Stimulated activated CD4-positive, alpha-beta T cell treated with anti-CD3 and anti-CD28 coated beads, Interleukin-4, amount 100 ng/mL, for 4 hours (primary cell): ENCODE measurements at places on chromosomes 1 and 21.

GRCh38 chr1:69404486-69404885, 163.2 kb upstream of the LRRC7 start:
- no peak for DNase-seq

GRCh38 chr1:84743896-84744295, 53.6 kb upstream of the SSX2IP start:
- DNase-seq: no peak

DNA sequence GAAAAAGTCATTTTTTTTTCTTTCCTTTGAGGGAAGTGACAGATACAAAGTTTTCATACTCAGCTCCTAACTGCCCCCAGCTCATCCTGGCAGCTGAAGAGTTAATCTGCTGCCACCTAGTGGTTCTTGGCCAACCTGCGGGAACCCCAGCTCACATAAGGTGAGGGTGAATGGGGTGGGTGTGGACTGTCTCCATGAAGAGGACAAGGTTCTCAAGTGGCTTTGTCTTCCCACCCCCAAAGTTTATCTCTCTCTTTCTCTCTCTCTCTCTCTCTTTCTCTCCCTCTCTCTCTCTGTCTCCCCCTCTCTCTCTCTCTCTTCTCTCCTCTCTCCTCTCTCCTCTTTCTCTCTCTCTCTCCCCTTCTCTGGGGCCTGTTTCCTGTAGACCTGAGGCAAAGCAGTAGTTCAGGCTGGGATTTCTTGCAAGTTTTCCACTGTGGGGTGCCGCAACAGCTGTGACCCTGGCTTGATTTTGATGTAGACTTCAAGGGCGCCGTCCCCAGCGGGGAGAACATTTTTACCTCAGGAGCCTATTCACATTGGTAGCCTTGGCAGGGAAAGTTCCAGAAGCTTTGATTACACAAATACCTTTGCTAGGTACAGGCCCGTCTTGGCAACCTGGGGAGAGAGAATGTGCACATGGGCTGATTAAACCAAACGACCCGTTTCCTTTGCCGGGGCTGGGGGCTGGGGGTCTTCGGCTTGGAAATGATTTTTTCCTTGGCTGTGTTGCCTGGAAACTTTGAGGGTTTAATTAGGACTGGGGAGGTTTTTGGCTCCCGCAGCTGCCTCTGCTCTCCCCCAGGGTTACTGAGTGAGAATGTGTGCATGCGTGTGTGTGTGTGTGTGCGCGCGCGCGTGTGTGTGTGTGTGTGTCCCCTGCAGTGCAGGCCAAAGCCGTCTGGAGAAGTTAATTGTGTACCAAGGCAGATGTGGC, 135.9 kb downstream of the TM2D1 start:
- DNase-seq: peak; percentile 46

DNA sequence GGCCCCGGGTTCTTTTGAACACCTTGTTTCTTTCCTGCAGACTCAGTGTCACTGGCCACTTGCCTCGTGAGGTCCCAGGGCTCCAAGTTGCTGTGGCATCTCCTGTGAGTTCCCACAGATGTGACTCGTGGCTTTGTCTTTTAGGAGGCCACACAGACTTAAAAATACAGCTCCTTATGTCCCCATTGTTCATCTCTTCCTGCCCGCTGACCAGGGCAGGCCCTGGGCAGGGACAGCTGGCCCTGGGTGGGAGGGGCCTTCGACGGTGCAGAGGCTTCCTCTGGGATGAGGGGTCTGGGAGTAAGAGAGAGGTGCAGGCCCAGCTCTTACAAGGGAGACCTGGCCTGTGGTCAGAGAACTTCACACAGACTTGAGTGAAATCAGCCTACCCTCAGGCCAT, 15.6 kb downstream of the LDLRAP1 start:
- DNase-seq: no peak

DNA sequence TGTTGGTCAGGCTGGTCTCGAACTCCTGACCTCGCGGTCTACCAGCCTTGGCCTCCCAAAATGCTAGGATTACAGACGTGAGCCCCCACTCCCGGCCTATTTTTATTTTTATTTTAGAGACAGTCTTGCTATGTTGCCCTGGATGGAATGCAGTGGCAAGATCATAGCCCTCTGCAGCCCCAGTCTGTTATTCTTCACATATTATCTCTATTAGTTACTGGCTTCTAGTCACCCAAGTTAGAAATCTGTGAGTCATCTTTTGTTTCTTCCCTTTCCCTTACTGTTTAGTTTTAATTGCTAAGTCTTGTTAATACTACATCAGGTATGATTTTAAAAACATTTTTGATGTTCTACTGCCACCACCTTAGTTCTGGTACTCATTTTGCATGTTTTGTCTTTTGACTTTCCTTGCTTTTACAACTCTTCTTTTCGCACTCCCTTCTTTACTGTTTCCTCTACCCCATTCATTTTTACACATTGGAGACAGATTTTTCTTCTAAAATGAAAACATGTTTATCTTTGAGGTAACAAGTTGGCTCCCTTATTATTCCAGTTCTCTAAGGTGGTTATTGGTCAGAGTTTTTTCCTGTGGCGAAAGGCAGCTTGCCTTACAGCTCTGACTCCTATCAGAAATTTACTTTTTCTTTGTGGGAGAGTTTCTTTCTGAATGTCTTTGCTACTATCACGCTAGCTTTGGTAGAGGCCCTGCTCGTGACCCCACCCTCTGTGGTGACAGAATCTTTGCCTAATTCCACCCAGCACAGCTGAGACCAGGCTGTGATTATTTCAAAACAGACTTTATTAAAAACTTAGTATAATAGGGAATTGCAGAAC, 19.5 kb downstream of the ZMYM4 start:
- DNase-seq: no peak

- DNase-seq: no peak
Observed at GRCh38 chr1:223774134-223774814, 61.9 kb downstream of the CAPN2 start.

DNA sequence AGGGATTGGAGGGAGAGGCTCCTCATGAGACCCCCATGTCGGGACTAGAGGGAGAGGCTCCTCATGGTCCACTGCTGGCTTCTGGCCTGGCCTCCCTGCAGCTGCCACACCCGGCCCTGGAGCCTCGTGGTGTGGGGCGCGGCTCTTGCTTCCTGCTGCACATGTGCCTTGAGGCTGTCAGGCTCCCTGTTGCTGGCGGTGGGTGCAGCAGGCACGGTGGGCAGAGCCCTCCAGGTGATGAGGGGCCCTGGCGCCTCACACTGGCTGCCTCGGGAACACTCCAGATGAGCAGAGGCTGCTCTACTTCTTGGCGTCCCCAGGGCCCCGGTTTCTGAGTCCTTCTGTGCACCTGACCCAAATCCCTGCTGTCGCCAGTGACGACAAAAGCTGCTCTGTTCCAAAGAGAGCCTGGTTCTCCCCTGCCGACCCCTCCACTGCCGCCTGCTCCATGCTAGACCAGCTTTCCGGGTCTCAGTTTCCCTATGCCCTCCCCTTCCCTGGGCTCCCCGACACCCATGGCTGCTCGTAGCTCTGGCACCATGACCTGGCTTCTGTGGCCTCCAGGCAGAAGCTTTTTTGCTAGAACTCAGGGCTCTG, 9.7 kb upstream of the ATAD3B start:
- DNase-seq: no peak

DNA sequence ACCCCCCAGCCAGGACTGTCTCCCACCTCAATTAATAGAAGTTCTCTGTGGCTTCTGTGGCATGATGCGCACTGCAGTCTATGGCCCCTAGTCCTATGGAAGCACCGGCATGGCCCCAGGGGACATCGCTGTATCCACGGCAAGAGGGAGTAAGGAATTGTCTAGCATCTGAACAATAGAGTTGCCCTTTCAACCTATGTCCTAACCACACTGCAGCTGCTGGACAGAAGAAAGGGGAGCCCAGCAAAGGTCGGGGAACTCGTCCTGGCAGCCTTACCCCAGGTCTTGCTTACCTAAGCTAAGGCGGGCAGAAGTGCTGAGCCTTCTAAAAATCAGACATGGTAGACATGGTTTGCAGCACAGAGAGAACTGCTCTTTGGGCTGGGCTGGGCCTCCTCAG, 103.3 kb upstream of the EDN2 start:
- no peak for DNase-seq

- peak; percentile 60 for DNase-seq
Observed at GRCh38 chr1:110554871-110555801, 36.2 kb upstream of the KCNA10 start.

- DNase-seq: no peak
Observed at GRCh38 chr1:154910851-154911250, 25.7 kb downstream of the PMVK start.

DNA sequence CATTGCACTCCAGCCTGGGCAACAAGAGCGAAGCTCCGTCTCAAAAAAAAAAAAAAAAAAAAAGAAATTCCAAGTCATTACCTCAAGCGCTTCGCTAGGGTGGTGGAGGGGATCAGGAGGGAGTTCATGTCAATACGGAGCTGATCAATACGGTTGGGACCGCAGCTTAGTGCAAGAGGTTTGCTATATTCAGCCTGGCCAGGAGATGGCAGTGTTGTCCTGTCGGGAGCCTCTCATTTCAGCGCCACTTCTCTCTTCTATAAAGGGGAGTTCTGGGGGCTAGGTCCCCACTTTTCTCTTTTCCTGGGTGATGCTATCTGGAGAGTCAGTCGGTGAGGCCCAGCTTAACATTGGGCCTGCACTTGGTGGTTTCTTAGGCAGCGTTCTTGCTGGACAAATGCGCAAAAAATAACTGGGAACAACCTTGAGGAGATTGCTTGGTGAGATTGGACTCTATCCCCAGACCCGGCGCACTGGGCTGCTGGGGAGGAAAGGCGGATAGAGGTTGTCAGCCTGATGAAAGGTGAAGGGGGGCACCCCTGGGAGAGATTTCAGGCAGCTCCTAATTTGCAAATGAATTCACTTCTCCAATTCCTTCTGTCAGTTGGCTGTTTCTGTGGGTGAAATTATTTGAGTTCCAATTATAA, 40.4 kb downstream of the KIAA0040 start:
- peak; percentile 71 for DNase-seq

GRCh38 chr21:27505516-27505915, 538.6 kb upstream of the ADAMTS5 start:
- DNase-seq: no peak

DNA sequence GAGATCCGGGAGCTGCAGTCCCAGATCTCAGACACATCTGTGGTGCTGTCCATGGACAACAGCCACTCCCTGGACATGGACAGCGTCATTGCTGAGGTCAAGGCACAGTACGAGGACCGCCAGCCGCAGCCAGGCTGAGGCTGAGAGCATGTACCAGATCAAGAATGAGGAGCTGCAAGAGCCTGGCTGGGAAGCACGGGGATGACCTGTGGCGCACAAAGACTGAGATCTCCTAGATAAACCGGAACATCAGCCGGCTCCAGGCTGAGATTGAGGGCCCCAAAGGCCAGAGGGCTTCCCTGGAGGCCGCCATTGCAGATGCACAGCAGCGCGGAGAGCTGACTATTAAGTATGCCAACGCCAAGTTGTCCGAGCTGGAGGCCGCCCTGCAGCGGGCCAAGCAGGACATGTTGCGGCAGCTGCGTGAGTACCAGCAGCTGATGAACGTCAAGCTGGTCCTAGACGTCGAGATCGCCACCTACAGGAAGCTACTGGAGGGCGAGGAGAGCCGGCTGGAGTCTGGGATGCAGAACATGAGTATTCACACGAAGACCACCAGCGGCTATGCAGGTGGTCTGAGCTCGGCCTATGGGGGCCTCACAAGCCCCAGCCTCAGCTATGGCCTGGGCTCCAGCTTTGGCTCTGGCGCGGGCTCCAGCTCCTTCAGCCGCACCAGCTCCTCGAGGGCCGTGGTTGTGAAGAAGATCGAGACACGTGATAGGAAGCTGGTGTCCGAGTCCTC, 25.5 kb downstream of the ETV3L start:
- peak; percentile 19 for DNase-seq

GRCh38 chr1:204880906-204881305, 10.2 kb downstream of the NFASC start:
- no peak for DNase-seq

- no peak for DNase-seq
Observed at GRCh38 chr1:61079898-61080336, 2.4 kb upstream of the NFIA start.

DNA sequence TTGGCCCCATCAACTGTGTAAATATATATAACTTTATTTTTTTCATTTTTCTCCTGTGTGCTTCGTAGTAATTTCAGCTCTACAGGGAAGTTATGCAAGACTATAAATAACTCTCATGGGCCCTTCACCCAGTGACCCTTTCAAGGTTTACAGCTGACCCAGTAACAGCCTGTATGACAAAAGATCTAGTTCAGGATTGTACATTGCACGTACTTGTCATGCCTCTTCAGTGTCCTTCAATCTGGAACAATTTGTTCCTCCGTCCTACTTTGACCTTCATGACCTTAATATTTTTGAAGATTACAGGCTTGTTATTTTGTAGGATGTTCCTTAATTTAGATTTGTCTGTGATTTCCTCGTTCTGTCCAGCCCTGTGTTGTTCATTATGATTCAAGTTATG, 40.5 kb downstream of the BRINP2 start:
- DNase-seq: no peak

DNA sequence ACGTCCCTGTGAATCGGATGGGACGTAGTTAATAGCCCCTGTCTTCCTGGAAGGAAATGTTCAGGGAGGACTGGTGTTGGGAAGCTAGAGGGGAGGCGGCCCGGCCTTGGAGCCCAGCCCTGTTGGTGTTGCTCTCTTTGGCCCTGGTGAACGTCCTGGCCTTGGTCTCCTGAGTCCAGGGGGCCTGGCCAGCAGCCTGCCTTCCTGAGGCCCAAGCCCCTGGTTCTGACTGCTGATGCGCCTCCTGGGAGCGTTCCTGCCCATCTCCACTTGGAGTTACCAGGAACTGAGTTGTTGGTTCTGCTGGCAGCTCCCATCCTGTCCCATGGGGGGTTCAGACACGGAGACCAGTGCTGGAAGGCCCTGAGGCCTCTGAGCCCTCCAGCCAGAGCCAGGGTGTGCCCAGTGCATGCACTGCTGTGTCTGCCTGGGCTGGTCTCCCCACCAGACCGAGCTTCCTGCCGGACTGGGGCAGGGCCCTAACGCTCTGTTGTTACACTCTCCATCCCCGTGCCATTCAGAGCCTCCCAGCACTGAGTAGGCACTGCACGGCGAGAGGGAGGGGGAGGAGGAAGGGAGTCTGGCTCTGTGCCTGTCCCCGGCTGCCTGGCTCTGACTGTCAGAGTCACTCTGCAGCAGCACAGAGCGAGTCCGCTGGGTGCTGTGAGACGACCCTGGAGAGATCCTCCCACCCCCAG, 382.5 kb upstream of the VAMP3 start:
- no peak for DNase-seq

DNA sequence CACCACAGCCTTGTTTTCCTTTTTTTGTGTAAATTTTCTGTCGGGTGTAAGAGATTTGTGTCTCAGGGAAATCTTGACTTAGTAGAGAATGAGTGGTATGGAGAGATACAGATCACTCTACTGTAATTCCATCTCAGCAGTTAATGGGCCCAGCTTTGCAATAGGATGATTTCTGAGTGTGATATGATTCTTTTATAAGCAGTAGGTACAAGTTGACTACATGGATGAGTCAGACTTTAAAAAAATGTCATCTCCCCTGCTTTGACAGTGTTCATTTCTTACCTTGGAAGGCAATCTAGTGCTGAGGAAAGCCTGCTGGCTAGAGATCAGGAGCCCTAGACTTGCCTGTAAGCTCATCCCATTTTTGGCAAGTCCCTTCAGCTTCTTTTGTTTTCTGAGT, 261.9 kb downstream of the RYR2 start:
- no peak for DNase-seq

GRCh38 chr1:14812189-14812588, 213.7 kb downstream of the KAZN start:
- no peak for DNase-seq

- DNase-seq: peak; percentile 70
Observed at GRCh38 chr1:119968068-119968492, 71.8 kb upstream of the ADAM30 start.

- DNase-seq: peak; percentile 9
Observed at GRCh38 chr1:26602378-26602959, 72.9 kb downstream of the RPS6KA1 start.
